Cortex of kidney (tissue), 1 donor: ENCODE measurements at places on chromosomes 2 and 18.

DNA sequence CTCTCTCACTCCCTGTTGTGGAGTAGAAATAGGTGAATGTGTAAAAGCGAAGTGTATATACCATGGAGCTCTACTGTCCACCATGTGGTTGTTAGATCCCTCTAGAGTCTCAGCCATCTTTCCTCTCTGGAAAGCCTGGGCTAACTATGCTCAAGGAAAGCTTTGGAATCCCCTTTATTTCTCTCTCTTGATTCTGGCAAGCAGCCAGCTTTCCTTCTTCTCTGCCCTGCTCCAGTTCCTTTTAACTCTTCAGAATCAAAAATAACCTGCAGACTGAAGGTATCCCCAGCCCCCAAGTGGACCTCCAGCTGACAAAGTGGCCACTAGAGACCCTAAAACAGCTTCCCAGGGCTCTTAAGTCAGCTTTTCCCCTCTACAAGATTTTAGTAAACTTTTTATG, 381.9 kb downstream of the PLCL1 start:
- DNase-seq = no peak

DNA sequence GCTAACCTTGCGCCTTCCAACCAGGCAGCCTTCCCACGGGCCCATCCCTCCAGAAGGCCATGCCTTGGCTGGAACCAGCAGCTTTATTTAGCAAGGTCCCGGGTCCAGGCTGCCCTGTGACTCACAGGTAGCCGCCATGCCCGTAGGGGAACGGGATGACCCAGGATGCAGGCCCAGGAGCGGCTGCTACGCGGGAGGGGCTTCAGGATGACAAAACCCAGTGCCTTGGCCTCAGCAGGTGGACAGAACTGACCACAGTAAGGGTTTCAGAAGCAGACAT, 63.3 kb downstream of the RTP5 start:
- no peak for DNase-seq

DNA sequence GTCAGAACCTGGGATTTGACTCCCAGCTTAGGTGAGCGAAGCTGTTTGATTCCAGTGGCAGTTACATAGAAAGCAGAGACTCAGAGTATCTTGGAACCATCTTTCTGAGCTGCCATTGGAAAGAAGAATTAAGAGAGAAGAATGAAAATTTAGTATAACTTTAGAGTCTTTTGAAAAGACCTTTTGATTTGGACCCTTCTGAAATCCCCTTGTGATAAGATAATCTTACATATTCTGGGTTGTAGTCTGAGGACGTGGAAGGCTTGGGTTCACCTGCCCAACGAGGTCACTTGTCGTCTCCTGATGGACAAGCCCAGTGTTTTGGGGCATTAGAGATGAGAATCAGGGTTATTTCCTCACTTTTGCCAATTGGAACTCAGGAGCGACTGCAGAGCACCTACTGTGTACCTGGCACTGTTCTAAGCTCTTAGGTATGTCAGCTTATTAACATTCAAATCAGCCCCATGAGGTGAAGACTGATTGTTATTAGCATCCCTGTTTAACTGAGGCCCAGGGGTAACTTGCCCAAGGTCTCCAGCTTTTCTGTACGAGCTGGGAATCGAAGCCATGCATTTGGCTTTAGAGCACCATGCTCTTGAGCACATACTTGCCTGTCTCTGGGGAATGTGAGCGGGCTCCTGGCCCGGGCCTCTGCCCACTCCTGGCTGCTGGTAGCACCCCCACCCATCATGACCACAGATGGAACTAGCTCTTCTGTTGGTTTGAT, 2.9 kb downstream of the HK2 start:
- no peak for DNase-seq

- no peak for DNase-seq
Observed at GRCh38 chr2:63614983-63615945, 26.5 kb downstream of the MDH1 start.

DNA sequence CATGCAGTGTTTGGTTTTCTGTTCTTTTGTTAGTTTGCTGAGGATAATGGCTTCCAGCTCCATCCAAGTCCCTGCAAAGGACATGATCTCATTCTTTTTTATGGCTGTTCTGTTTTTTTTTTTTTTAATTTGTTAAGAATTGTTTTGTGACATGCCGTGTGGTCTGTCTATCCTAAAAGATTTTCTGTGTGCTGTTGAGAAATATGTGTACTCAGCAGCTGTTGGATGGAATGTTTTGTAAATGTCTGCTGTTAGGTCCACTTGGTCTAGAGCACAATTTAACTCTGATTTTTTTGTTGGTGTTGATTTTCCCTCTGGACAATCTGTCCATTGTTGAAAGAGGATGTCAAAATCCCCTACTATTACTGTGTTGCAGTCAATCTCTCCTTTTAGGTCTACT, 80.4 kb upstream of the WDR75 start:
- no peak for DNase-seq

DNA sequence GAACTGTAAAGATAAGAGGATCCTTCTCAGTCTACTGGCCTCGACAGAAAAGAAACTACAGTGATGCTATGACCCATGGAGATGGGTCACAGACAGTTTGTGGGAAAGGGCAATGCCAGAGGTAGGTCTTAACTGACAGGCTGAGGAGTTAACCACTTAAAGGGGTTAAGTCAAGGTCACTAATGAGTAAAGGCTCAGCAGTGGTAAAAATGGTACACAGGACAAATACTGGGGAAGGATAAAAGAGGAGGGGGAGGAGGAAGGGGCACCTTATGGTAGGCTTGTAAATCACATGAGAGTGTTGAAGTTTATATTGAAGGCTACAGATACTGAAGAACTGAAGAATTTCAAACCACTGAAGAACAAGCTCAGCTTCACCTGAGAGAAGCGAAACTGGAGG, 9.9 kb downstream of the IER3IP1 start:
- no peak for DNase-seq

GRCh38 chr2:208529796-208530195, 123.2 kb downstream of the PTH2R start:
- no peak for DNase-seq

GRCh38 chr18:76973520-76974266, 151.3 kb downstream of the ZNF236 start:
- DNase-seq = no peak

- DNase-seq = no peak
Observed at GRCh38 chr2:68774569-68775271, 40.1 kb downstream of the ARHGAP25 start.

GRCh38 chr2:200172944-200173581, 133.4 kb upstream of the SPATS2L start:
- no peak for DNase-seq

GRCh38 chr2:20516291-20516645, 69.4 kb downstream of the RHOB start:
- DNase-seq = no peak

DNA sequence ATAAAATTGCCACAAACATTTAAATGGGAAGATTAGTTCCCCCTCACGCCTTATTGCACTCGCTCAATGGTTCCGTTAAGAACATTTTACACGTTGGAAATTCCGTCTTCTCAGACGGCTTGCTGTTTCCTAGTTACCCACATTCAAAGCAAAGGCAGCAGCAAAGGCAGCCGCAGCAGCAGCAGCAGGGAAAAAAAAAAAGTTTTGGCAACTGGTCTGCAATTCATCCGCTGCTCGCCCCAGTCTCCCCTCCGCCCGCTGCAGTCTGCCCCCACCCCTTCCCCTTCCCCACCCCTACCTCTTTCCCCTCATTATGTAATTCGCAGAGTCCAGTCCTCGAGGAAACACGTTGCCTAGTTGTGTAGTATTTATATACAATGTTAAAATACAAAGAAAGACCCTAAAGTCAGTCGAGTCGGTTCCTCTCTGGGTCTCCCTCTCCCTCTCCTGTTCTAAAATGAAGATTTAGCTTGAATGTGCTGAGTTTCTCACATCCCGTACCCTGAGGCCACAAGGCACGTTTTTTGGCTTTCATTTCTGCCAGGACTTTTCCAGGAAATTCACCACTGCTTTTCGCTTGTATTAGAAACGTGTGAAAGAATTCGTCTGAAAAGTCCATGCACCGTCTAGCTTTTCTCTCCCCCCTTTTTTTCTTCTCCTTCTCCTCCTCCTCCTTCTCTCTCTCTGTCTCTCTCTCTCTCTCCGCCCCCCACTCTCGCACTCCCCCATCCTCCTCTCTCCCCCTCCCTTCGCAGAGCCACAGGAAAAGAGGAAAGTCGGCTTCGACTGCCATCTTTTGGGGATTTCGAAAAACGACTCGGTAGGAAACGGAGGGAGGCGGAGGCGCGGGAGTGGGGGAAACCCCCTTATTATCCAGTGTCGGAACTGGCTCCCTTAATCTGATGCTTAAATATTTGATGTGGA, 140.0 kb downstream of the MEIS1 start:
- DNase-seq = no peak

- no peak for DNase-seq
Observed at GRCh38 chr2:113867571-113867970, 22.3 kb upstream of the ACTR3 start.

DNA sequence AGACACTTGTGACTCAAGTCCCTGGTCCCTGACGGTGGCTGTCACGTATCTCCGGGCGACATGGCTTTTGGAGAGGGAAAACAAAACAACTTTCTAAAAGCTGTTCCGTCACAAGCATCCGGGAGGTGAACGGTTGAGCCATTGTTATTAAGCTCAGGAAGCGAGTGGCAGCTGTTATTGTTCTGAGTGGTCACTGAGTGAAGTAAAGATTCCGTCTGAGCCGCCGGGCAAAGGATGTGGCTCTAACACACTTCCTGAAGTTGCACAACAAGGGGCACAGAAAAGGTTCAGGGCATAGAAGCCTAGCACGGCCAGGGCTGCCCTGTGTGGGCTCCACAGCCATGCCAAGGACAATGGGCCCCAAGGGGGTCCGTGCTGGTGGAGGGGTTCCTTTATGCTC, 24.3 kb downstream of the INPP5D start:
- no peak for DNase-seq

- no peak for DNase-seq
Observed at GRCh38 chr18:1930291-1931270, 640.7 kb downstream of the METTL4 start.

DNA sequence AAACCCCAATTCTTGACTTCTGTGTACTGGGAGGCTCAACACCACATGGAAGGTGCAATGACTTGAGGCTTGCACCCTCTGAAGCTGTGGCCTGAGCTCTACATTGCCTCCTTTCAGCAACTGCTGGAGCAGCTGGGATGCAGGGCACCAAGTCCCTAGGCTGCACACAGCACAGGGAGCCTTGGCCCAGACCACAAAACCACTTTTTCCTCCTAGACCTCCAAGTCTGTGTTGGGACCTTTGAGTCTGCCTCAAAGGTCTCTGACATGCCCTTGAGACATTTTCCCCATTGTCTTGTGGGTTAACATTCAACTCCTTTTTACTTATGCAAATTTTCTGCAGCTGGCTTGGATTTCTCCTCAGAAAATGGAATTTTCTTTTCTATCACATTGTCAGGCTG, 62.6 kb upstream of the KCNE4 start:
- DNase-seq = no peak

DNA sequence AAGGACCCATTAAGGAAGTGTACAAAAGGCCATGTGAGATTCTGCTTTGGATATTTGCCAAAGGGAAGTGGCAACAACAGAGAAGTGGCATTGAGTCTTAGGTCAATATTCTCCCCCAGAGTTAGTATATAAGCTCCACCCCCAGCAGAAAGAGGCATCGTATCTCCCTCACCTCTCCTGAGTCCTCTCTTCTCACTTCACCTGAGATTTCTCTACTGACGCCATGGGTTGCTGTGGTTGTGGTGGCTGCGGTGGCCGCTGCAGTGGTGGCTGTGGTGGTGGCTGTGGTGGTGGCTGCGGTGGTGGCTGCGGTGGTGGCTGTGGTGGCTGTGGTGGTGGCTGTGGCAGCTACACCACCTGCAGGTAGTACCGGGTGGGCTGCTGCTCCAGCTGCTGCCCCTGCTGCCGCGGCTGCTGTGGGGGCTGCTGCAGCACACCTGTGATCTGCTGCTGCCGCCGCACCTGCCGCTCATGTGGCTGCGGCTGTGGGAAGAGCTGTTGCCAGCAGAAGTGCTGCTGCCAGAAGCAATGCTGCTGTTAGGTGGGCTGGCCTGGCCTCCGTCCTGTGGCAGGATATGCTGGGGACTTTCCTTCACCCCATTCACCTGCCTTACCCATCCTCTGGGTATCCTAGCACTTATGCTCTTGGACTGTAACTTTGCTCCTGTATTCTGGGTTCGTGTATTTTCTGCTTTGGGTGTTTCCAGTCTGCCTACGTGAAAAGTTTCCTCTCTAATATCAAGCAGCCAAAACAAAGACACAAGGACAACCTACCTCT, 5.9 kb downstream of the SCYGR3 start:
- no peak for DNase-seq

GRCh38 chr2:154408786-154409185, 289.7 kb upstream of the KCNJ3 start:
- no peak for DNase-seq
